ENCODE measurements at places on chromosomes 7 and 10.
A peak's percentile ranks its signal among the peaks of the same experiment; 100 is the strongest.

DNA sequence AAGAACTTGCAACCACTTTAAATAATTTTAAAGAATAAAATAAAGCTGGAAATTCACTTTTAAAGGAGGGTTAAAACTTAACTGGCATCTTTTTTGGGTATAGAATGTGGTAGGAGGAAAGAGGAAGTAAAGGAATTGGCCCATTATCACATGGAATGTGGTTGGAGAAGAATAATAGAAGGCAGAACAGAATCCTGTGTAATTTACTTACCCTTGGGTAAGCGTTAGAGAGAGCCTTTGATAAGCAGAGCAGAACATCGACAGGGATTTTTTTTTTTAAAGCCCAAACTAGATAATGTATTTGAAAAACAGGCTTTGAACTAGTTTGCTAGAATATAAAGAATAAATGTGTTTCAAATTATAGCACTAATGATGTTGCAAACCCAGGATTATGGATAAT lies 199.8 kb upstream of the KIAA1217 start:
- no peak for DNase-seq

DNA sequence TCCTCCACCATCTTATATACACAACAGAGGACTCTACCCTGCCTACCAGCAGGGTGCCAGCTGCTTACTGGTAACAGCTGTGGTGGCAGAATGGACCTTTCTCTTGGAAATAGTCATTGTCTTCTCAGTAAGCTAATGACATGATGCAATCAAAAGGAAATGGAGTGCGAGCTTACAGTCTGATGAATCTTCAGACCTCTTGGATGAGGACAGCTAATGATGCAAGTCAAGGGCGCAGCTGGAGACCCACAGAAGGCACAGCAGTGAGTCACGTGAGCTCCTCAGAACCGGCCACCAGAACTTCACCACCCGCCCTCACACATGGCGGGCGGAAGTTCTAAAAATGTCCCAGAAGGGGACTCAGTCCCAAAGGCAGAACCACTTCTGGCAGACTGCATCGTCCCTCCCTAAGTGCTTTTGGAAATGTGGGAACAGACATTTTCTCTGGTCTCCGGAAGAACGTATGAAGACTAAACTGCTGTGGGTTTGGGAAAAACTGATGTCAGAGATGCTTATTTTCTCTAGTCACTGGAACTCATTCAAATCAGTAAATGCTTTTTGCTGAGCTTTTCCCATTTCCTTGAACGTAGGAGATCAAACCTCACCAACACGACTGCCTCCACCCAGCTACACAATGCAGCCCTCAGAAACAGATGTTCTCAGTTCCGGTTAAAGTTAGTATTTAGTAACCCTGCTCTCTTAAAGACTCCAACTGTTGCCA lies 96.4 kb downstream of the FAS start:
- DNase-seq = no peak

- DNase-seq = no peak
Observed at GRCh38 chr7:38833329-38833728, 75.7 kb downstream of the VPS41 start.

- DNase-seq = no peak
Observed at GRCh38 chr7:44326261-44327125, 1.1 kb upstream of the CAMK2B start.

DNA sequence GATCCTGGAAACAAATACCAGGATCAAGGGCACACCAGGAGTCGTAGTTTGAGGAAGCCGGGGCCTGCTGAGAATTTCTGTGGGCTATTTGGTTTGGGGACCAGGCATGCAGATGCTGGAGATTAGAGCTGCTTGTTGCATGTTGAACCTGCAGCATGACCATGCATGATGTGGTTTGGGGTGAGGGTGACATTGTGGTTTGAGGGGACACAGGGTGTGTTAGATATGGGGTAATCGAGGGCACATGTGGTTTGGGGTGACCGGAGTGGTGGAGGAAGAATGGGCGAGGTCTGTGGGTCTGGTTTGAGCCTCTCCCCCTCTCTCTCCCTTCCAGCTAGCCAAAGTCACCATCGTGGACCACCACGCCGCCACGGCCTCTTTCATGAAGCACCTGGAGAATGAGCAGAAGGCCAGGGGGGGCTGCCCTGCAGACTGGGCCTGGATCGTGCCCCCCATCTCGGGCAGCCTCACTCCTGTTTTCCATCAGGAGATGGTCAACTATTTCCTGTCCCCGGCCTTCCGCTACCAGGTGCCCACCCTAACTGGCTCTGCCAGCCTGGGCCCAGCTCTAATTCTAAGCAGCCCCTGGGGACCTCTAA lies 10.2 kb downstream of the NOS3 start:
- DNase-seq = no peak

DNA sequence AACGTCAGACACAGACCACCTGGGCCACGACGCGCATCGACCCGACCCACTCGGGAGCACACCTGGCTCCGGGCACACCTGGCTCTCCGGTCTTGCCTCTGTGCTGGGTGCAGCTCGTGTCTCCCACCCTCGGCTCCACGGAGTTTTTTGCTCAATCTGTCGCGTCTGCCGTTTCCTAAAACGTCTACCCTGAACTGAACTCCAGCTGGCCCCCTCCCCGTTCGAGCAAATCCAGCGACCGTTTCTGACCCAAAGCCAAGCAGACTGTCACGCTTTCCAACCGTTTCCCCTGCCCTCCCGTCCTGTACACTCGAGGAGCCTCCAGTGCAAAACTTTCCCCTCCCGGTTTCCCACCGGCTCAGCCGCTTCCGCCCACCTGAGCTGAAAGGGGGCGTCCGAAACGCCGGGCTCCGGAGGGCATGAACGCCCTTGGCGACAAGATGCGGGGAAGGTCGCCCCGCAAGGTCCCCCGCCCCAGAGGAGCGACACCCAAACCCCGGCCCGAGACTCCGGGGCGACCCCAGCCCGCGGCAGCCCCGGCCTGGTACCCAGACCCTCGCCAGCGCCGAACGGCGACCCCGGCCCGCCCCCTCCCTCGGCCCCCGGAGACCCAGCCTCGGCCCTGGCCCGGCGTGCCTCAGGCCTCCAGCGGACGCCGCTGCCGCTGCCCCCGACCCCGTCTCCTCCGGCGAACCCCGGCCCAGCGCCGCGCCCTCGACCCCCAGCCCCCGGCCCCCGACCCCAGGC lies 557 bp downstream of the CYTH3 start:
- DNase-seq = peak; percentile 21

GRCh38 chr7:90345595-90346335 lies 751 bp upstream of the GTPBP10 start:
- no peak for DNase-seq

DNA sequence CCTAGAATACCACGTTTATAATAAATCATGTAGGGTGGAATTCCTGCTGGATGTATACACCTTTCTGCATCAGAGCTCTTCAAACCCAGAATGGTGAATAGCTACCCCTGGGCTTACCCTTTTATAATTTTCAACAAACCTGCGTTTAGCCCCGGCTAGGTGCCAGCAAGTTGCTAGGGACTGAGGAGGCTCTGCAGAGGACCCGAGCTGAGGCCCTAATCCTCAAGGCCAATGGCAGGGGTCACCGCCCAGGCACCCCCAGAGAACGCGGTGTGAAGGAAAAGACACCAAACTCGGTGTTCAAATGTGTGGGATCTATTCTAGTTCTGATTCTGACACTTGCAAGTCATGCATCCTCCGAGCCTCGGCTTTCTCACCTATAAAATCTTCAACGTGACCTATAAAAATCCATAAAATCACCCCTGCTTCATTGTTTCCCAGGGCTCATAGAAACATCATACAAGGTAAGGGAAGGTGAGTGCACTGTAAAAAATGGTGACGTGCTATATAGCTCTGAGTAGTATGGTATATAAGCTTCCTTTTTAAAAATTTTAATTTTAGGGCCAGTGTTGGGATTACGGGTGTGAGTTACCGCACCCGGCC lies 2.5 kb upstream of the ANXA11 start:
- no peak for DNase-seq

GRCh38 chr10:102633287-102633686 lies 11.0 kb upstream of the TRIM8 start:
- DNase-seq = peak; percentile 30

GRCh38 chr10:113027574-113028455 lies 77.8 kb downstream of the TCF7L2 start:
- DNase-seq = no peak

DNA sequence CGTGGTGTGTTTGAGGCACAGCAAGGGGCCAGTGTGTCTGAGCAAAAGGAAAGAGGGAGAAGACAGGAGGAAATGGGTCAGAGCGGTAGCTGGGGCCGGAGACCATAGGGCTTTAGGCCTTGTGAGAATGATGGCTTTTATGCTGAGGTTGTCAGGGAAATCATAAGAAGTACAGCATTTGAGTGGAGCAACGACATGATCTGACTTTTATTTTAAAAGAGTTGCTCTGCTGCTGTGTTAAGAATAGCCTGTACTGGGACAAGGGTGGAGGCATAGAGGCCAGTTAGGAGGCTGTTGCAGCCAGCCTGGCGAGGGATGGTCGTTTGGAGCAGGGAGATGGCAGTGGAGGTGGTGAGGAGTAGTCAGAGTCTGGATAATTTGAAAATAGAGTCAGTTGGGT lies 174.3 kb downstream of the SNX10 start:
- DNase-seq = no peak

GRCh38 chr10:127834791-127835190 lies 58.0 kb downstream of the CLRN3 start:
- DNase-seq = no peak

DNA sequence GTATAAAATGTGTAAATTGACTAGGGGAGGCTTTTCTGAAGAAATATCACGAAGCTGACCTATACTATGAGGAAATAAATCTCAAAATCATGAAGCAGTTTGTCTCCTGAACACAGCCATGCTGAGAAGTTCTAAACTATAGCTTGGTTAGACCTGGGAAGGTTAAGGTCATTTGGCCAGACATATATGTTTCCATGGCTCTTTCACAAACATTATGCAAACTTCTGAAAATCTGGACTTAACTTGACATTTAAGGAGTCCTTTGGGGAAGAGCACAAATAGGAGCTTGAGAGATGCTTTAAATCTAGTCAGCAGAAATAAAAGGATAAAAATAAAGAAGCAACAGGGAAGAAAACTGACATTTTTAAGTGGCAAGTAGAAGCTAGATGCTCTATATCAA lies 115.9 kb upstream of the MEOX2 start:
- no peak for DNase-seq

GRCh38 chr10:132282667-132283603 lies 24.8 kb downstream of the STK32C start:
- DNase-seq = no peak

DNA sequence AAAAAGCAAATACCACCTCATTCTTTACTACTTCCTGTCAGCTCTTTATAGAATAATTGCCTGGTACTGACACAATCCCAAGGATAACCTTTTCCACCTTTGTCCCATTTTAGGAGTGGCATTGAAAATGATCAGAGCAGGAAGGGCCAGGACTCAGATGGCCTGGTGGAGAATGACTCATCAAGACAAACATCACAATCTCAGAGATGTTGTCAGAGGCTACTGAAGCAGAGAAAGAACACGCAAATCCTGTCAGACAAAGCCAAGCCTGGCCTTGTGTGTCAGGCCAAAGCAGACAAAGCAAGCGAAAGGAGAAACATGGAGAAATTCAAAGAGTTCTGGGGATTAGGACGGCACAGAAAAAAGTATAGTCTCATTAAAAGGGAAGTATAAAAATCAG lies 40.9 kb downstream of the NSUN6 start:
- no peak for DNase-seq

GRCh38 chr10:56874950-56875349 lies 513.9 kb upstream of the ZWINT start:
- no peak for DNase-seq

All from stimulated activated CD4-positive, alpha-beta T cell treated with anti-CD3 and anti-CD28 coated beads, Interleukin-4, amount 100 ng/mL, for 4 hours (primary cell).